ENCODE measurements at places on chromosomes 2 and 18.

DNA sequence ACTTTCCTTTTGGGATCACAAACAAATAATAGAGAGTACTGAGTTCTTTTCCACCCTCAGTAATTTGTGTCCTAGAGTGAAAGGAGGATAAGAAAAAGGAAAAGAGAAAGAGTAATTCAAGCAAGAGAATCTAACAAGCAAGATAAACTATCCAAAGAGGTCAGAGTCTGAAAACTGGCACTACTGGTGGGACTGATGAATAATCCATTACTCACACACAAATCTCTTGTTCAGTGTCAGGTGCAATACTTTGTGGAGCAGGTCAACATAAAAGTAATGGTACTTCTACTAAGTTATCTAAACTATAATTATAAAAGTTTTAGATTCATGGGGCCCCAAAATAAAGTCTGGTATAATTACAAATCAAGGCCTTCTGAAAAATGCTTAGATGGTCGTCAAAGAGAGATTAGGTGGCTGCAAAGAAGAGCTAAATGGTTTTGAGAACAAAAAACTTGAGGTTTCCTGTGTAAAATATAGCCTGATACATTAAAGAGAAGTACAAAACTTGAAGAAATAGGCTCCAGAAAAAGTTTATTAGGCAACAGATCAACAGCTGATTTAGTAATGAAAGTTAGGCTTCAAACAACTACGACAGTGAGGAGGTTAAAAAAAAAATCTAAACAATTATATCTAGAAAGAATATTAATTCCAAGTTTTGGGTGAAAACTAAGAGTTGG is 109.4 kb downstream of the BAZ2B start:
- DNase-seq, result no peak

GRCh38 chr2:168322325-168323007 is 75.1 kb upstream of the STK39 start:
- DNase-seq, result no peak

GRCh38 chr2:238426568-238427434 is at the start of gene ASB1:
TSS of gene ASB1 (plus strand) at chr2:238426927. CDS start at chr2:238427071, 144 bp downstream.
- peak; percentile 67 for DNase-seq

- no peak for DNase-seq
These were observed 4.4 kb upstream of the SEMA4C start for GRCh38 chr2:96874198-96874831.

DNA sequence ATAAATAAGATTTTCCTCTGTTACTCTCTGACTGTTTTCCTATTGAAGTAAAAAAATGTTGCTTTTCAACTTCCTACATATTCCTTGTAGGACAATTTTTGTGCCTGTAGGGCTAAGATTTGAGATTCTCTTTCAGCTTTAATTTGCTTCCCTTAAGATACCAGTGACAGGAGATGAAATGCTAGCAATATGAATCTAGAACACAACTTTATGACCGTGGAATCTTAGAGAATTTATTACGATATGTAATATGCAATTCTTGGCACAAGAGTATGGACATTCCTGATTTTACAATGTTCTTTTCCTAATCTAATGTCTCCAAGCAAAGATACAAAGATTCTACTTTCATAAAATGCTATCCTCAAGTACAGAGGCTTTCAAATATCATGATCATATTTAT is 180.9 kb downstream of the KCNE4 start:
- DNase-seq, result no peak

GRCh38 chr2:207624185-207625013 is 795 bp downstream of the METTL21A start:
- peak; percentile 46 for DNase-seq

DNA sequence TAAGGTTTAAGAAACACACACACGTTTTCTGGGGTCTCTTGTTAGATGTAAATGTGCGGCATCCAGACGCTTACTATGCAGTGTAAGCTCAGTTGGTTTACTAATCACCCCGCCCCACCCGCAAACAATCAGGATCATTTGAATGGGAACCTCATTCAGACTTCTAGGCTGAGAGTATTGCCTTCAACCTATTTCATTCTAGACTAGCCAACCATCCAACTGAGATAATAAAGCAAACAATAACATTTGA is 1.3 kb upstream of the FIGN start:
- no peak for DNase-seq

DNA sequence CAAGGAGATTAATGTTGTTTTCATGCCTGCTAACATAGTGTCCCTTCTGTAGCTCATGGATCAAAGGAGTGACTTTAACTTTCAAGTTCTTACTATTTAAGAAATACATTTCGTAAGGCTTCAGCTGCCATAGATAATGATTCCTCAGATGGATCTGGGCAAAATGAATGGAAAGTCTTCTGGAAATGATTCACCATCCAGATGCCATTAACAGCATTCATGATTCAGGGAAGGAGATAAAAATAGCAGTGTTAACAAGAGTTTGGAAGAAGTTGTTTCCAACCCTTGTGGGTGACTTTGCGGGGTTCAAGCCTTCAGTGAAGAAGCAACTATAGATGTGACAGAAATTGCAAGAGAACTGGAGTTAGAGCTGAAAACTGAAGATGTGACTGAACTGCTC is 17.0 kb downstream of the VRK2 start:
- no peak for DNase-seq

DNA sequence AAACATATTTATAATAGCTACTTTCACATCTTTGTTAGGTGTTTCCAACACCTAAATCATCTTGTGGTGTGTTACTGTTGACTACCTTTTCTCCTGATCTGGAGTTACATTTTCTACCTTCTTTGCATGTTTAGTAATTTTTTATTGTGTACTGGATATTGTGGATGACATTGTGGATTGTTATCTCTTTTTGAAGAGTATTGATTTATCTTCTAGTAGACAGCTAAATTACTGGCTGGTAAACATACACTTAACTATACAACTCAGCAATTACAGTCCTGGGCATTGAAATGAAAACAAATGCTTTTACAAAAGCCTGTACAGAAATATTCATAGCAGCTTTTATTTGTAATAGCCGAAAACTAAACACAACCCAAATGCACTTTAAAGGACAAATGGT is 150.8 kb downstream of the PTRHD1 start:
- DNase-seq, result no peak

- DNase-seq, result no peak
These were observed 111.9 kb downstream of the TFCP2L1 start for GRCh38 chr2:121173112-121173511.

DNA sequence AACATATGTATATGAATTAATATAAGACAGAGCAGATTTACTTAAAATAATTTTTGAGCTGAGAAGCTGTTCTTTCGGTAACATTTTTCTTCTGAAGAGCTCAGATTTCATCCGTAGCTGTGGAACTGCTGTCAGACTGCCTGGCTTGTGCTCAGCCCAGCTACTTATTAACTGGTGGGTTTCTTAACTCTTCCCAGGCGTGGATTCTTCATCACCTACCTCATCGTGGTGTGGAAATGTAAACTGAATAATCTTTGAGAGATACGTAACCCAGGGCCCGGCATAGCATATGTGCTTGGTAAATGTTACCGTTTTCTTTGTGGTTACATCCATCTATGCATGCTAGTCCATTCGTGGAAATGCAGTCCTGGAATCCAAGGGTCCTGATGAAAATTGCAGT is 145.0 kb downstream of the MCFD2 start:
- DNase-seq, result no peak

GRCh38 chr2:98902209-98903063 is 33.6 kb downstream of the CRACDL start:
- DNase-seq, result no peak
